ENCODE measurements at places on chromosomes 12 and 14.
A peak's percentile ranks its signal among the peaks of the same experiment; 100 is the strongest.

GRCh38 chr12:60230056-60230455 lies 634.2 kb downstream of the SLC16A7 start:
- DNase-seq: no peak

GRCh38 chr12:6312529-6313325 lies 2.2 kb downstream of the PLEKHG6 start:
- peak; percentile 90 for DNase-seq

DNA sequence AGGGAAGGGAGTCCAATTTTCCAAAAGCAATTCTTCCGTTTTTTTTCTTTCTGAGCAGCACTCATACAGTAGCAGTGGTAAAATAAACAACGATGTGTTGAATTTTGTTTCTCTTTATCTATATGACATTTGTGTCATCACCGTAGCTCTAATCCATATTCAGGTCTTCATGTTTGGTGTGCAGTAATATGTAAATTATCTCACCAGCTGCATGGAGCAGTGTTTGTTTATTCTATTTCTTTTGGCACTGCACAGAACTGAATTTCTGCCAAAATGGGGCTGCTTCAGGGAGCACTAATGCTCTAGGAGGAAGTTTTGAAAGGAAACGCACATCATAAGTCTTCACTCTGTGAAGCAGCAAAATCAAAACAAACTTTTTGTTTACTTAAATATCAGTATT lies 130.0 kb upstream of the NPAS3 start:
- no peak for DNase-seq

DNA sequence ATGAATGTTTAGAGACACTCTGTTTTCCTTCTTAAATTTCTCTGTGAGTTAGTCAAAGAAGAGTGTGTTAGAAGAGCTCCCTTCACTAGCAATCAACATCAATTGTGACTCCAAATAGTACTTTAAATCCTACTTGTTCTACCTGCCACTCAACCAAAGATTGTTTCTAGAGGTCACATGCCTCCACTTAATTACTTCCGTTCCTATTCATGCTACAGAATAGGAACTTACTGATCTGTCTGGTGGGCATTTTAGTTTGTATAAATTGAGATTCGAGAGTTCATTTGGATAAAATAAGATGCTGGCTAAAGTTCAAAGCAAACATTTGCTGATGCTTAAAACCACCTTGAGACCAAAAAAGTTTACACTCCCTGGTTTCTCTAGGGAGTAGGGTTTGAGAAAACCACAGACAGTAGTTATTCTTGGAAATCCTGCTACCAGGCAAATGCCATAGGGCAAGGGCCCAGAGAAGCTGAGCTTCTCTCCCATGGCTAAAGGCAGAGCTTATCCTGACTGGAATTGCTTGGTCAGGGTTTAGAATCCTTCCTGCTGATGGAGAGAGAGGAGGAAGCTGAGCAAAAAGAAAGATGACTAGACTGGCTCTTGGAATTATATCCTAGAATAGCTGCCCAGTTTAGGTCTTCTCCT lies 389.6 kb upstream of the ATP2B1 start:
- no peak for DNase-seq

- DNase-seq: no peak
Measured at GRCh38 chr12:10716277-10716676, 6.8 kb downstream of the YBX3 start.

GRCh38 chr12:95548539-95549391 lies 2.5 kb downstream of the USP44 start:
- DNase-seq: no peak

GRCh38 chr12:25126746-25127145 lies 68.2 kb downstream of the DNAI7 start:
- no peak for DNase-seq

GRCh38 chr14:100816286-100816949 lies 9.5 kb upstream of the MEG3 start:
- DNase-seq: no peak

- no peak for DNase-seq
Measured at GRCh38 chr12:124527861-124528561, 39.4 kb downstream of the NCOR2 start.

DNA sequence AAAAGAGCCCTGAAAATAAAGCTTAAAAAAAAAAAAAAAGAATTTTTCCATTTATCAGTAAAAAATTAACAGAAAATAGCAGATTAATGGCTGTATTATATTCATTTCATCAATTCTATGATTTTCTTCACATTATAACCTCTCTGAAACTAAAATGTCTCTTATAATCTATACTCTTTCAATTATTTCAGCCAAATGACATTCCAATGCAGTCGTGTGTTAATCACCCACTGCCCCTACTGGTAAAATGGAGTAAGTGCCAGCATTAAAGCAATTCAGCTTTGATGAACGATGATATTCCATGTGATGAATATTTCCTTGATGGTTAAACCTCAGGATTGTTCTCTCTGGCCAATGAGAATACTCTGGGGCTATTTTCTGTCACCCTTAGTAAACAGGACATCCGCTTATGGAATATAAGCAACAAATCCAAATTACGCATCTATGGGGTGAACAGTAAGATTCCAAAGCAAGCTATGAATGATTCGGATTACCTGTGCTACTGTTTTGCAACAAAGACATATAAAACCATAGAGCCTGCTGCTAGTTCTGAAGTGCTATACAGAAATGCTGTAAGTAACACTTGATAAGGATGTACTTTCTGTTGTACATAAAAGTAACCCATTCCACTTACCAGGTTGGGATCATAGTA lies 20.3 kb upstream of the SYCP3 start:
- peak; percentile 50 for DNase-seq

DNA sequence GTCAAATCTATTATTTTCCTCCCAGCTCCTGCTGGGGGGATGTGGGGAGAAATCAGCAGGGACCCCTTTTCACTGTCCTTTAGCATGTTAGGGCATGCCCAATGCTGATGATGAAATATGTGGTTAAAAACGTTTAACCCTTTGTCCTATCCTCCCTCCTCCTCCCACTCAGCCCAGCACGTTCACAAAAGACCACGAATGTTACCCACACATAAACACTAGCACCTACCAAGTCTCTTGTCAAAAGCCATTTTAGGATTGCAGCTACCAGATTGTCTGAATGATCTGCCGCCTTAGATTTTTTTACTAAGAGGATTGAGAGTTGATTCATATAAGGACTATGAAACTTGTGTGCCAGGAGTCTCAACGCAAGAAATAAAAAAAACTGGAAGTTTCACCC lies 70.4 kb downstream of the TBK1 start:
- DNase-seq: no peak

- DNase-seq: no peak
Measured at GRCh38 chr12:52044292-52044983, 6.8 kb upstream of the NR4A1 start.

GRCh38 chr12:108228746-108229145 lies 99.7 kb downstream of the WSCD2 start:
- DNase-seq: no peak

- no peak for DNase-seq
Measured at GRCh38 chr14:104282332-104283196, 144.2 kb downstream of the KIF26A start.

DNA sequence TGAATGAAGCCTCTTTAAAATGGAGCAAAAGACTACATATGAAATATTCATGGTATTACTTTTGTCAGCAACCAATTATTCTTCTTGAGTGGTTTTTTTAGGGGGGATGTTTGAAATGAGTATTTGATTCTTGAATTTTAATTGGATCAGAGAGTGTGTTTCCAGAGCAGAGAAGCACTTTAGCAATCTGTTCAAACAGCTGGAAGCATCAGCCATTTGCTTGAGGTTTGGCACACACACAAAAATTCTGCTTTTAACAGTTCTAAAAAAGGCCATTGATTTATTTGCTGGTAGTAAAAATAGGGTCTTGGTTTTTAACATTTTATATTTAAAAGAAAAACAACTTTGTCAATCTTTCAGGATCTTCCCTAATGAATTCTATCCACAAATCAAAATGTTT lies 292.7 kb downstream of the LRFN5 start:
- DNase-seq: no peak

GRCh38 chr12:65603438-65604351 lies 220.6 kb upstream of the HMGA2 start:
- DNase-seq: no peak

DNA sequence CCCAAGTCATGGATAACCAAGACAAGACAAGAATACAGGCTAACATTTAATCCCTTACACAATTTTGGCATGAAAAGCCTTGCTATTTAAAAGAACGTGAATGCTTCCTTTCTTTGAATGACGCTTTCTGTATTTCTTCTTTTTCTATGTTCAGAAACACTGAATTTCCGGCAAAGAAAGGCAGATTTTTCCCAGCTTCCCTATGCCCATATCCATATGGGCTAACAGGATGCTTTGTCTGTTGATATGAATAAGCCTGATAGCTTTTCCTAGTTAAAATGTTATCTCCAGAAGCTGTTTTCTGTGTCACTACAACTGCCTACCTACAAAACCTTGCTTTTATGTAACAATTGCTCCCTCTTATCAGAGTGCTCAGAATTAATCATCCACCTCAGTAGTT lies 38.3 kb upstream of the CACNA2D4 start:
- DNase-seq: no peak

DNA sequence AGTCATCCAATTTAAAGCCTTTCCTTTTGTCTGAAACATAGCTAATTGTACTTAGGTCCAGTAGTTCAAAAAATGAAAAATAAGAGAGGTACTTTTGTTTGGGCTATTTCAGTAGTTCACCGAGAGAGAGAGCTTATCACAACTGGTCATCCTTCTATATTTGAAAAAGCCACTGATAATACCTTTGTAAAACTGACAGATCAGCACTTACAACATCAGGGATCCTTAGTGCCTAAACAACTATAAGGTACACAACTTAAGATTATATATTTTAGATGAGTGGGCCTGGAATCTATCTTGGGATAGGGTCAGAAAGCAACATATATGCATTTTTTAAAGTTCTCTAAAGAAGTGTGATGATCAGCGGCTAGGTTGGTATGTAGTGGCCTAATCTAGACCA lies 97.9 kb downstream of the SOX5 start:
- DNase-seq: no peak

- DNase-seq: no peak
Measured at GRCh38 chr14:33768458-33768830, 182.4 kb downstream of the EGLN3 start.

DNA sequence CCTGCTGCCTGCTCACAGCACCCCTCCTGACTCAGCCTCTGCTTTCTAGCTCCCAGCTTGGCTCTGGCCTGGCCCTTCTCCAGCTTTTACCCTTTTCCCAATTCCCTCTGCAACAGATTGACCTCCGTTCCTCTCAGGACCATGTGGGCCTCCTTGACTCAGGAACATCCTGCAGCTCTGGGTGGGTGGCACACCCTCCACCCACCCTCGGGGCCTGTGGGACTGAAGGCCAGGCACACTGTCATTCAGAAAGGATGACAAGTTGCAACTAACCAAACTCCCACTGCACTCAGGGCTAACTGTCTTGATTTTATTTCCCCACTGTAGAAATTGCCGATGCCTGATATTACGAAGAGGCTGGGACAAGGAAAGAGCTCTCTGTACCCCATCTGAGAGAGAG lies 59.4 kb downstream of the HELB start:
- DNase-seq: no peak

DNA sequence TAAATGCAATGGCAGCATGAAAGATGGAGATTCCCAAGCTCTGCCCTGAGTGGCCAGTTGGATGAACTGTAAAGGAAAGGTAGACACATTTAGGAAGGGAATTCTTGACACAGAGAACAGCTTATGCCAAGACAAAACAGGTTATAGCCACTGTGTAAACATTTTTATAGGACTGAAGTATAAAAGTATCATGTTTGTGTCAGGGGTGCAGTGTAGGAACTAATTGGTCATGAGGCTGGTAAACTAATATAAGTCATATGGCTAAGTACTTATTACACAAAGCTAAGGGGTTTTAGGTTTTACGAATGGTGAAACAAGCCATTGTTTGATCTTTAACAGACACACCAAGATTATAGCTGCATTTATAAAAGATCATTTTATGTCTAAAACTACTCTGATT lies 207.7 kb upstream of the SLC16A7 start:
- DNase-seq: no peak

- DNase-seq: no peak
Measured at GRCh38 chr12:108989376-108989775, 31.5 kb downstream of the SVOP start.

DNA sequence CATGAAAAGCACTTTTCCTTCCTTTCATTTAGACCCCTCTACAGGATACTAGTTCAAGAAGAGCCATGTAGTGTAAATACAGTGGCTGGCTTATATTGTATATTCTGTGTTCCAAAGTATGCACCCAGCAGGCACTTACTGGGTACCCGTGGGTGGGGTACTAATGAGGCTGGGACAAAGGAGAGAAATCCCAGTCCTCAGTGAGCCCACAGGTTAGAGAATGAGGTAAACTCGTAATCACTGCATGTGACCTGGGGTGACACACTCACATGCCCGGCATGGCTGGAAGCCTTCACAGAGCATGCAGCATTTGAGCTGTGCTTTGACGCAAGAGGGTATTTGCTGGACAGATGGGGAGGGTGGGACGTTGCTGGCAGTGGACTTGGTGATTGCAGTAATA lies 17.1 kb downstream of the SLC24A4 start:
- DNase-seq: no peak

GRCh38 chr12:105419606-105420005 lies 89.1 kb downstream of the C12orf75 start:
- no peak for DNase-seq

- DNase-seq: no peak
Measured at GRCh38 chr12:122013136-122013535, 8.5 kb upstream of the BCL7A start.

DNA sequence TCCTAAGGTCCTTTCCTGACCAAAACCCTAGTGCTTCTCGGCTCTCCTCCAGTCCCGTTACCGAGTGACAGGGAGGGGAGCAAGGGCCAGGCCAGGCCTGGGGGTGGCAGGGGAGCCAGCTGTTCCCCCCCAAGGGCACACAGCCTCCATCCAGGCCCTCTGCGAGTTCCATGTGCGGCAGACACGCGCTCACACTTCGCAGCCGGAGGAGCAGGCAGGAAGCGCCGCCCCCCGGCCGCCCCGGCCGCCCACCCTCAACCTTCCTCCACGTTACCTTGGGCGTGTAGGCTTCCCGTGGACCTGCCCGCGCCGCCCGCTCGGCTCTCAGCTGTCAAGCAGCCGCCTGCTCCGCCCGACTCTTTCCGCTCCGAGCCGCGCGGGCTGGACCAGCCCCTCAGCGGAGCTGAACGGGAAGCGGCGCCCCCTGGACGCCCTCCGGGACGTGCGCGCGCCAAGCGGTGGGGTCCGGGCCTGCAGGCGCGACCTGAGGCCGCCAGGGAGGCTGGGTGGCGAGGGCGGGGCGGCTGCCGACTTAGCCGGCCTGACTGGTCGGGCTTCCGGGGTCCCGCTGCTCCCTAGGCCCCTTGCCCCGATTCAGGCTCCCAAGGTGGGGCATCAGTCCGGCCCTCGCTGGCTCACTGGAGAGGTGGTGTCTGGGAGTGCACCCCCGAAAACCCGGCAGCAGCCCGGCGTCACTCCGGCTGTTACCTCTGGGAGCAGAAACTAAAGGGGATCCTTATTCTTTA lies at the start of gene CRACR2A:
Gene CRACR2A (minus strand): TSS at position 369 of the 746 bp plus-strand sequence. CDS start 56,110 bp downstream, outside the sequence.
- peak; percentile 25 for DNase-seq

- no peak for DNase-seq
Measured at GRCh38 chr12:39966721-39967120, 139.2 kb downstream of the SLC2A13 start.

Data from inflammatory macrophage treated with lipopolysaccharide for 1 hour (primary cell).